ENCODE measurements at places on chromosomes 3 and 15.

DNA sequence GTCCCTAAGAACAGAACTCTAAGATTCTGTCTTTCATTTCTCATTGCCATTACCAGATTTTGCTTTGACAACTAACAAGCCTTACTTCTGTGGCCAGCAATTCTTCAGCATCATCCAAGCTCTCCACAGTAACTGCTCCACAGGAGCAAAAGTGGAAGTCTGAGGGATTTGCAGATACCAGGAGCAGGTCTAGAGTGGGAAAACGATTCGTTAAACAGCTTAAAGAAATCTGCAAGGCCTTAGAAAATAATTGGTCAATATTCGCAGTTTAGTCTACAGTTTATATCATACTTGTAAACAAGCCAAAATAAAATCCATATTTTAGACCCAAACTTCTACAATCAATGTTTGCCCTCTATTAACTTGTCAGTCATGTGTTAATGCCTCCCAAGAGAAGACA, 24.1 kb downstream of the MYH15 start:
- no peak for DNase-seq

DNA sequence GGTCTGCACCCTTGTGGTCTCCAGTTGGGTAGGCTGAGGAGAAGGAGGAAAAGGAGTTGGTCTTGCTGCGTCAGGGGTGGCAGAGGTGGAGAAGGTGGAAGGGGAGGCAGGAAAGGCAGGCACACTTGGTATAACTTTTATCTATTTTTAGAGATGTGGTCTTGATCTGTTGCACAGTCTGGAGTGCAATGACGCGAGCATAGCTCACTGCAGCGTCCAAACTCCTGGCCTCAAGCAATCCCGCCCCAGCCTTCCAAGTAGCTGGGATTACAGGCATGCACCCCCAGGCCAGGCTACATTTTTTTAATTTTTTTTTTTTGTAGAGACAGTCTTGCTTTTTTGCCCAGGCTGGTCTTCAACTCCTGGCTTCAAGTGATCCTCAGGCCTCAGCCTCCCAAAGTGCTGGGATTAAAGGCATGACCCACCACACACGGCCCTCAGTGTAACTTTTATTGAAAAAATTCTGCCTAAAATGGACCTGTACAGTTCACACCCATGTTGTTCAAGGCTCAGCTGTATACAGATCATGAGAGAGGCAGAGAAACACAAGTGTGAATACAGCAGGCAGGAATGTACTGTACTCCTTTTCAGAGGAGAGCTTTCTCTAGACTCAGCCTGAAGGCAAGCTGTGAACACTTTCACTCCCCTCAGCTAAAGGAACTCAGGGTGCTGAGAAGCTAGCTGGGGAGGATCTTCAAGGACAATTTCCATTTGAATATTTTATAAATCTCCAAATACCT, 2.1 kb upstream of the RHOV start:
- no peak for DNase-seq

- no peak for DNase-seq
Observed at GRCh38 chr3:9795207-9795606, 2.3 kb downstream of the ARPC4 start.

DNA sequence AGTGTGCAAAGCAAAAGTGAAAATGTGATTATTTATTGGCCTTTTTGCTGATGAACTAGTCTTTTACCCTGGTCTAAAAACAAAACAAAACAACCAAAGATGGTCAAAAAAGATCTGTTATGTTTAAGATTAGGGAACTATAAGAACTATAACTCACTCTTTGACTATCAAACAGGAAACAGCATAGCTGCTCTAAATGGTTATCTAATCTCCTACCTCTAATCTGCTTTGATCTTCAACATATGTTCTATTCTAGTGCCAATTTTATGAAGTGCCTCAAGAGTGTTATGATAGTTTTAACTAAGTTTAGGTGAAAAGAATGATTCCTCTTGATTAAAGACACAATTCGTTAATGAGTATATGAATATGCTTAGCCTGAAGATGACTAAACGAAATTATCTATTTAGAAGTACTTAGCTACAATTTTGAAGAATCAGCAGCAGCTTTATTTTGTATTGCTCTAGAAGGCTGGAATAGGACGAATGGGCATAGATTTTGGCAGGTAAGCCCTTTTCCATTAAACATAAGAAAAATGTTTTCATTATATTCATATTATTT, 46.0 kb downstream of the SETD2 start:
- no peak for DNase-seq

DNA sequence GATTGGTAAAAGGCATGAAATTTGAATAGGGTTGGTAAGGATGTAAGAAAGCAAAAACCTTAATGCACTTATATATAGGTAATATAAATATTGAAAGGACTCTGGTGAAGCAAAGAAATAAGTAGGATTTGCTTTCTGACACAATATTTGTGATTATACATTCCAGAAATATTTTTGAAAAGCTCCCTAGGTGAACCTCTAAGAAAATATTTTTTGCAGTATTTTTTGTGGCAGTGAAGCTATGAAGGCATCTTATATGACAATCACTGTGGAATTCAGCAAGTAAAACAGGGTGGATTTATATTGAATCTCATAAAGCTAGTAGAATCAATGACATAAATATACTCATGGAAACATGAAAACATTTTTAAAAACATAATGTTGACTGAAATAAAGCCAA, 119.6 kb upstream of the EPHA3 start:
- no peak for DNase-seq

GRCh38 chr3:22977042-22977441, 226.1 kb upstream of the UBE2E2 start:
- DNase-seq = no peak

DNA sequence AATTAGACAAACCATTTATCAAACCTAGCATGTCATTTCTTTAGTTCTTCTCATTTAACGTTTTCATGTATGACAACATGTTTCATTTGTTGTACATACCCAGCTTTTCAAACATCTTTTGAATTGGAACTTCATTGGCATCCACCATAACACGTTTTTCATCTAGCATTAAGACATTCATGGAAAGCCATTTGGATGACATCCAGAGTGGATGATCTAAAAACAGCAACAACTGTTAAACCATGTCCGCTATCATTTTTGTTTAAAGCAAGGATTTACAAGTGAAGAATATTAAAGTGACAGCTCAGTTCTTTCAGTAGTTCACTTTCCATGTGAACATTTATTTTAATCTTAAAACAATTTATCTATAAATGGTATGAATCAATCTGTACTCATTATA, 14.5 kb downstream of the GATM start:
- DNase-seq = no peak

DNA sequence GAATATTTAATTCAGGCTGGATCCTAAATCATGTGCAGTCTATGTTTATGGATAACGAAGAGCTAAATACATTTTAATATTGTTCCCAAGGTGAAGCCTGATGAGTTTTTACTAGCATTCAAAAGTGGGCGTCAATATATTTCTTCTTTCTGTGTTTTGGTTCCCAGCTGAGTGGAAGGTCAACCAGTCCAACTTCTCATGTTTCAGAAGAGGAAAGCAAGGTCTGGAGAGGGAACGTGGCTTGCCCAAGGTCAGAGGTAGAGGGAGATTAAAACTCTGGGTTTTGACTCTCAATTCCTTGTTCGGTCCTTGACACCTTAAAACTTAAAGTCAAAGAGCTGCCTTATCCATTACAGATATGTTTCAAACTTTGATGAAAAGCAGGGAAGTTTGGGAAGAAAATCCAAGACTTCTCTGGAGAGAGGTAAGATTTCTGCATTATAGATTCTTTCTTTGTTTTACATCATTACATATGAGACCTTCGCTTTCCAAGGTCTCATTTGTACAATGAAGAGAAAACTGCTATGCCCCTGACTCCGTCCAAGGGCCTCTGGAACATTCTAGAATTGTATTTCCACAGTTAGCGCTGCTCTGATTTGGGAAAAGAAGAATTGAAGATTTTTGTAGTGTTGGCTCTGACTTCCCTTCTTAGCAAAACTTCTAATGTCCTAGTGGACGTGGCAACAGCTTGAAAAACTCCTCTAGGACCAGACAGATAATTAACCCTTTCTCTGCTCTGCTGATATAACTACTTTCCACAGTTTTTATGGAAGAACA, 57.7 kb upstream of the HES1 start:
- no peak for DNase-seq

DNA sequence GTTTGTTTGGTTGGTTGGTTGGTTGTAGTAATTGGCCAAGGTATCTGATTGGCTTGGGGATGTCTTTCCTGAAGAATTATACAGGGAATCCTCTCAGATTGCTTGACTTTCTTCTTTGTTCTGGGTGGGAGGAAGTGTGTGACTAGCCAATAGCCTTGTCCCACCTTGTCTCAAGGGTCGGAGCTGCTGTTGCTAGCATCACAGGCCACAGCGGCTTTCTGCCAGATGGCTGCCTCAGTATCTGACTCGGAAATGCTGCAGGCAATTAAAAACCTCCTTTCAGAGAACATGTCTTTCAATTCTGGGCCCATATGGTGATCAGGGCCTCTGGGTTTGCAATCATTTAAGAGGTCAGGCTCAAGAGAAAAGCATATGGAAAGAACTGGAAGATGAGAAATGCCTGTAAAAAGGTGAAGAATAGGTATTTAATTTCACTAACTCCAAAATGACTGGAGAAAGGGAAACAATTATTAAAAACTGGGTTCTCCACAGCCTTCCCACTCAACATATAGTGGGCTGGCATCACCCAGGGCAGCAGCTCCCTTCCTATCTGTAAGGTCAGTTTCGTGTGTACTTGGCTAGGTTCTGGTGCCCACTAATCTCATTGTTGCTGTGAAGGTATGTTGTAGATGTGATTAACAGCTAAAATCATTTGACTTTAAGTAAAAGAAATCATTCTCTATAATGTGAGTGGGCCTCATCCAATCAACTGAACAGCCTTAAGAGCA, 32.4 kb downstream of the TGFBR2 start:
- no peak for DNase-seq

DNA sequence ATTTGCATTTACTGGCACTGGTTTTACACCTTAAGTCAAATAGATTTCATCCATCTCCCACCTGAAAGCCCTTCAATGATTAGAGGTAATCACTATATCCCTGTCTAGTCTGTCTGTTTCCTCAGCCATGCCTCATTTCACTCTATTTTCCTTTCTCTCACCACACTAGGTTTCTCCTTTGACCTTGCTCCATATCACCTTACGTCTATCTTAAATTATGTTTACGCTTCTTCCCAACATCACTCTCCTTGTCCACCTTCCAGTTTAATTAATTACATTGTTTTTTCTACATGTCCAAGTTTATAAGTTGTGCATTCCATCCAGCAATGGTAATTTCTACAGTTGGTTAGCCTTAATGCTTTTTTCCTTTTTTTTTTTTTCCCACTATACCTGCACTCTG, 396.7 kb upstream of the PDZRN3 start:
- DNase-seq = no peak

DNA sequence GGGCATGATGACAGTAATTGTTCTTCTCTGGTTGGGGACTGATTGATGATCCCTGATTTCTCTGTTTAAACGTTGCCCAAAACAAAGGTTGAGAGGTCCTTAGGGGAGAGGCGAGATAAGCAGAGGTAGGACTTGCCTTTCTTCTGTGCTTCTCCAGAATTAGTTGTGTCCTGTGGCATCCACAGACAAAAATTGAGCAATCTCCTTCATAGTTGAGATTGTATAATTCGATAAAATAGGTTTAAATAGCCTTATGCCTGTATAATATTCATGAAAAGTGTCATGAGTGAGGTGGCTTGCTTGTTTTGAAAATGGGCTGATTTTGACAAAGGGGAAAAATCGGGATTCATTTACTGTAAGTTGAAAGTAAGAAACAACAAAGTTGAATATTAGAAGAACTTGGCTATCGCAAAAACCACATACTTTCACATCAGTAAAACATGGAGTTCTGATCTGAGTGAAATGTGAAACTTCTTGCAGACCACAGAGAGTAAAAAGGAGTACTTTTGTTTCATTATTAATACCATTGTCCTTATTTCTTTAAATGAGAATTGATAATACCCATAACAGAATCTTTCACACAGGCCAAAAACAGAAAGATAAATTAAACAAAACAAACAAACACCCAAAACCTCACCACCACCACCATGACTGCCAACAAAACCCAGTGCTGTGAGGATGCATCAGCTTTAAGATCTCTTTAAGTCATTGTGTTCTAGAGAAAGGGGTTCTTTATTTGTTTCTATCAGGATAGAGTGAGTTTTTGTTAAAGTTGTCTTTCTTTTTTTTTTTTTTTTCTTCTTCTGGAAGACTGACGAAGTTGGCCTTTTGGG, 155.7 kb downstream of the LPP start:
- no peak for DNase-seq

DNA sequence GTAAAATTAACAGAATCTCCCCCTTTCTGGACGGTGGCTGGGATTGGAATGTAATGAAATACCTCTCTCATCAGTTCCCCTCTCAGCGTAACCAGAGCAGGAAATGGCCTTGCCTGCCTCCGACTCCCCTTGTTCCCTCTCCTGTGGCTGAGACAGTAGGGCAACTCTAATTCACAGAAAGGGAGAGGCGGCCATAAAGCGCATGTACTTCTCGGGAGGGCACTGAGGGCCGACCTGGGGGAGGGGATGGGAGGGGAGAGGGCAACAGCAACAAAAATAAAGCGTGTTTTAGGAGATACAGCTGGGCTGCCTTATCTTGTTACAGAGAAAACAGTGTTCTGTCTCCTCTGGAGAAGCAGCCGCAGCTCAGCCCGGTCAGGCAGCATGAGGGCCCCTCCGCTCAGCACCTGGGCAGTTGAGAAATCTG, 783.3 kb upstream of the ARRDC4 start:
- DNase-seq = no peak

- no peak for DNase-seq
Observed at GRCh38 chr15:63504979-63505841, 817 bp downstream of the USP3 start.

GRCh38 chr3:114571363-114571762, 277.5 kb downstream of the TIGIT start:
- no peak for DNase-seq

GRCh38 chr3:171556148-171556547, 95.9 kb upstream of the TNIK start:
- no peak for DNase-seq

DNA sequence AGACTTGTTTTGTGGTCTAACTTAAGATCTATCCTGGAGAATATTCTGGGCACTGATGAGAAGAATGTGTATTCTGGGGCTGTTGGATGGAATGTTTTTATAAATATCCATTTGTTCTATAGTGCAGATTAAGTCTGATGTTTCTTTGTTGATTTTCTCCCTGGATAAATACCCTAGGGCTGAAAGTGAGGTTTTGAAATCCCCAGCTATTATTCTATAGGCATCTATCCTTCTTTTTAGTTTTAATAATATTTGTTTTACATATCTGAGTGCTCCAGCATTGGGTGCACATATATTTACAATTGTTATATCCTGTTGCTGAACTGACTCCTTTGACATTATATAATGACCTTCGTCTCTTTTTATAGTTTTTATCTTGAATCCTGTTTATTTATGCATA, 42.9 kb downstream of the GALK2 start:
- DNase-seq = no peak

- no peak for DNase-seq
Observed at GRCh38 chr15:51313074-51313393, 25.4 kb downstream of the CYP19A1 start.

DNA sequence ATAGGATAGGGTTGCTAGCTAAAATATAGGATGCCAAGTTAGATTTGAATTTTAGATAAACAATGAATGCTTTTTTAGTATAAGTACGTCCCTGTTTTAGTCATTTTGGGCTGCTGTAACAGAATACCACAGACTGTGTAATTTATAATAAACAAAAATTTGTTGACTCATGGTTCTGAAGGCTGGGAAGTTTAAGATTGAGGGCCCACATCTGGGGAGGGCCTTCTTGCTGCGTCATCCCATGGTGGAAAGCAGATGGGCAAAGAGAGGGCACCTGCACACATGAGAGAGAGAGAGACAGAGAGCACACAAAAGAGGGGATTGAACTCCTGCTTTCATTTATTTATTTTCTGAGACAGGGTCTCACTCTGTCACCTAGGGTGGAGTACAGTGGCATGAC, 246.5 kb downstream of the EPHB1 start:
- DNase-seq = no peak

GRCh38 chr3:131630807-131631206, 128.0 kb upstream of the MRPL3 start:
- DNase-seq = no peak
